Small intestine (tissue), 16 donors: ENCODE measurements at places on chromosomes 11 and 22. TPM values are rescaled to one million over a fixed set of nuclear protein-coding genes. Genes with fewer than 3 reads are reported as not detected.

DNA sequence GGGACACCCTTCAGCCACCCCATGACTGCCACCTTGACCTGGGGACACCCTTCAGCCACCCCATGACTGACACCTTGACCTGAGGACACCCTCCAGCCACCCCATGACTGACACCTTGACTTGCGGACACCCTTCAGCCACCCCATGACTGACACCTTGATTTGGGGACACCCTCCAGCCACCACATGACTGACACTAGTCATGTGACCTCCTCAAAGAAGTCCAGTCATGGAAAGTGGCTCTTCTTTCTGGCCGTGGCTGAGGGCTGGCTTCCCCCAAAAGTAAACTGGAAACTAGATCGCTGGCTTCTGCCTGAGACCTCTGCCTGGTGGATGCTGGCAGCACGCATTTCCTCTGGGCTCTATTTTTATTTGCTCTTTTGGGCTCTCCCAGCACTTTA lies 28.4 kb downstream of the ARFGAP2 start:
- no peaks in the 10 kb centered on the region for H3K36me3 ChIP-seq
- H3K27me3 ChIP-seq = no peaks in the 10 kb centered on the region
- no peak overlapping the region for H3K4me3 ChIP-seq
- no peaks in the 10 kb centered on the region for H3K4me1 ChIP-seq

- no peaks in the 10 kb centered on the region for H3K27me3 ChIP-seq
- DNase-seq = peak; percentile 14
- H3K4me3 ChIP-seq = no peak overlapping the region
- no peaks in the 10 kb centered on the region for H3K4me1 ChIP-seq
- H3K36me3 ChIP-seq = no peaks in the 10 kb centered on the region
Observed at GRCh38 chr11:11244470-11245080, 108.5 kb downstream of the CSNK2A3 start.

Gene PDGFD
- polyA plus RNA-seq = 20.0 TPM

DNA sequence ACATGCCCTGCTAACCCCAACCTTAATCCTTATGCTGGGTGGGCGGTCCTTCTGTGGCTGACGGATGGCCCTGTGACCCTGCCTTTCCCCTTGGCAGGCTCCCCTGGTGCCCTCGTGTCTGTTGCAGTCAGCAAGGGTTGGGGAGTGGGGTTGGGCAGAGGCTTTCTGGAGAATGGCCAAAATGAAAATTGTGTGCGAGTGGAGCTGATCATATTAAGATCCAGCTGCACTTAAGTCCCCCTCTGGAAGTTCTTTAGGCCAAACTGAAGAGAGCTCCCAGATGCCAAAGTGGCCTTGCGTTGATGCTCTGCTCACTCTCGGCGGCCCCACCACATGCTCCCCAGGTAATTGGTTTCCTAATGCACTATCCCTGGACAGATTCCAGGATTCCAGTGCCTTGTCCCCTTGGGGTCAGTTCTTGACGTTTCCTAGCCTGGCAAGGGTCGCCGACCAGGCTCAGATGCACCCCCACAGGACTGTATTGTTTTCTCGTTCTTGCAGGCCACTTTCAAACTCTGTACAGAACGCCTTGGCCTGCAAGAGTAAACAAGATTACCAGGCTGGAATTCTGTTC lies 16.4 kb upstream of the C11orf96 start:
- H3K4me3 ChIP-seq = no peak overlapping the region
- H3K36me3 ChIP-seq = no peaks in the 10 kb centered on the region
- peak overlapping the region; percentile 90 for H3K27ac ChIP-seq
- H3K4me1 ChIP-seq = peaks cover 5% of the 10 kb centered on the region
- H3K27me3 ChIP-seq = no peaks in the 10 kb centered on the region
- no peak for DNase-seq
